ENCODE measurements at places on chromosomes 5 and 9.
A peak's percentile ranks its signal among the peaks of the same experiment; 100 is the strongest.

GRCh38 chr5:34970552-34970951, 41.2 kb downstream of the DNAJC21 start:
- no peak for DNase-seq

DNA sequence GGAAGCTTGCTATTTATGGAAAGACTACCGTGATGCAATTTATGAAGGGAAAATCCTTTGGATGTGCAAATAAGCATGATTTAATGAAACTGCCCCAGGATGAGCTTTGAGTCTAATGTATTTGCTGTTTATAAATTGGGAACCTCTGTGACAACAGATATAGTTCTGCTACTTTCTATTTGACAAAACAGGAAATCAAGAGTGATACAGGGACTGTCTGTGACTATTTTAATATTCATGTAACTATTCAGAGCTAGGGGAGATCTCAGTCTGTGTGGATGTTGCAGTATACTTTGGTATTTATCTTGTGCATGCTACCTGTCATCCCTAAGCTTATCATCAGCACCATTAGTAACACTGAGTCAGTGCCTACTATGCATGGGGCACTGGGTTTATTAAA, 132.1 kb downstream of the PDZD2 start:
- DNase-seq, result no peak

GRCh38 chr5:122404018-122404417, 92.0 kb downstream of the SNCAIP start:
- DNase-seq, result no peak

- no peak for DNase-seq
These were observed 77.1 kb downstream of the GOLPH3 start for GRCh38 chr5:32096891-32097595.

GRCh38 chr5:37090781-37091180, 158.4 kb downstream of the CPLANE1 start:
- DNase-seq, result no peak

DNA sequence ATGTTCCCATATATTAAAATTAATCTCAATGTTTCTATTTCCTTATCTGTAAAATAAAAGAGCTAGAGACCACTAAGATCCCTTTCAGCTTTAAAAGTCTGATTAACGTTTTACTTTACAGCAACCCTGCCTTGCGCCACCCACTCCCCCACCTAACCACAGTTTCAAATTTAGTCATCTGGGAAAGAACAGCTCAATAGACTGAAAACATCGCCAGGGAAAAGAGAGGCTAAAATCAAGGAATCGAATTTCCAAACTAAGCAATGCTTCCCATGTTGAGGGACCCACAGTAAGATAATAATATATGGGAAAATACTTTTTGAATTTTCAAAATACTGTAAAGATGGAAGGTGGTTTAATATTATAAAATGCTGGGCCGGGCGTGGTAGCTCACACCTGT, 6.6 kb downstream of the SAXO1 start:
- no peak for DNase-seq

- no peak for DNase-seq
These were observed 134.9 kb downstream of the GABBR2 start for GRCh38 chr9:98573749-98574278.

DNA sequence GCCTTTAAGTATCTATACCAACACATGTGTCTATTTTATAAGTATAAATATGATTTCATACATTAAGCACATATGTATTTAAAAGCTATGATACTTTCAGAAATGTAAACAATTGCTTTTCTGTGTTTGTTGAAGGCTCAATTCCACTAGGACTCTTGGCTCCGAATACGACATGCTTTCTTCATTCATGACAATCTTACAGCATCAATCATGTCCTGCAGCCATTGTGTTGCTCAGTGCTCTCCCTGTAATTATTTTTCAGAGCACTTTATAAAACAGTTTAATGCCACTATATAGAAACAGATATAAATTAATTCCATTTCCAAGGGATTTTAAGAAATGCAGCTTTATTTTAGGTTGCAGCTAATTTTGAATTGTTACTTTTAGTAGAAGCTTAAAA, 167.3 kb downstream of the TAF11L14 start:
- DNase-seq, result no peak

GRCh38 chr5:16897284-16897704, 38.8 kb downstream of the MYO10 start:
- DNase-seq, result peak; percentile 86

DNA sequence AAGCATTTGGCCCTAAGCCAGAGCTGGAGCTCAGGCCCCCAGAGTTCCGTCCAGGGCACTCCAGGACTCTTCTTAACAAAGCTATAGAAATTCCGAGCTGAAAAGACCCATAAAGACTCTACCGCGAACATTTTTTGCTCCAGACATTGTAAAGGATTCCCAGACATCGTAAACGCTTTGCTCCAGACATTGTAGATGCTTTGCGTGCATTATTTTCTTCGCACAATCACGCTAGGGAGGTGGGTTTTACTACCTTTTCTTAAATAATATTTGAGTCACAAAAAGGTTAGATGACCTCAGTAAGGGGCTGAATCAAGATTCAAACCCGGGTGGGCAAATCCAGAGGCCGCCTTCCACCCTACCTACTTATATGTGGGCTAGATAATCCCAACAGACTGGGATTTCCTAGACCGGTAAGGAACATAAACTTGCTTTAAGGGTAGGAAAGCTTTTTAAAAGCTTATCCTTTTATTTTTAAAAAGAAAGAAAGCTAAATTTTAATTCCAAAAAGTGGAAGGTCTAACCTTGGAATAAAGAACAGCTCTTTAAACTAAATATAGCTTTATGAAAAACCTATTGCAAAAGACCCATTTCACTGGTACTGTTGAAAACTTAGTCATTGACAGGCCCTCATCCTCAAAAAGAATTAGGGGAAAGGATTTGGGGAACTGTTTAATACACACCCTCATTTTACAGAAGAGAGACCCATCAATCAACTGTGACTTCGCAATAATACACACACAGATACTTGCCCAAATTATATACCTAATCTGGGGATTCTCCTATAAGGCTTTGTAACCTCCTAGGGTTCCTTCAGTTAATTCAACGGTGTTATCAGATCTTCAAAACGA, 822 bp upstream of the TNIP1 start:
- no peak for DNase-seq

GRCh38 chr9:38162332-38163211, 93.5 kb upstream of the SHB start:
- no peak for DNase-seq

DNA sequence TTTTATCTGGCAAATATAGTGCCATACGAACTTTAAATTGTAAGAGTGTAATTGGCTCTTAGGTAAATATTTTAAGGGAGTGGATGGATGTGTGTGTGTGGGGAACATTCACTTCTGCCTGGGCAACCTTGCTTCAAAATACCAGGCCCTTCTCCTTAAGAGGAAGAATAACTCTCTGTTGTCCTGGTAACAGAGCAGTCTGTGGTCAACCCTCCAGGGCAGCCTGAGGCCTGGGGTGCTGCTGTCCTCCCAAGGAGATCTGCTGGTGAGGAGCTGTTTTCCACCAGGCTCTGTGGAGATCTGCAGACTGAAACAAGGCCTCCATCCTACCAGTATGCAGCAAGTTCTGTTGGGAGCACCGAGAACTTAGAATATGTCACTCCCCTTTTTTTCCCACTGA, 325.2 kb downstream of the PSAT1 start:
- no peak for DNase-seq

DNA sequence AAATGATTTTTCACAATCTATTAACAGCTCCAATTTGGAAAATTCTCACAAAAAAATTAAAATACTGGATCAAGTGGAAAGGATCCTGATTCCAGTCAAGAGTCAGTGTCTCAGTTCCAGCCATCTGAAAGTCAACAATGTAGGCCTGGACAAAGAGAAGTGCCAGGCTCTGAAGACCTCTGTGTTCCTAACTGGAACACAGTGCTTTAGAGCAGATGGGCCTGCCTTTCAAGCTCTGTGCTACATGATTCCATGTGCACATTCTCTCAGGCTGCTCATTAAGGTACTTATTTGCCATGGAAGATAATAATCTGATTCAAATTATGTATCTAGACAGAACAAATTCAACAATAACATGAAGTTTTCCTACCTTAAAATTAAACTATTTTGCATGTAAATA, 30.2 kb upstream of the ALDH1A1 start:
- no peak for DNase-seq

DNA sequence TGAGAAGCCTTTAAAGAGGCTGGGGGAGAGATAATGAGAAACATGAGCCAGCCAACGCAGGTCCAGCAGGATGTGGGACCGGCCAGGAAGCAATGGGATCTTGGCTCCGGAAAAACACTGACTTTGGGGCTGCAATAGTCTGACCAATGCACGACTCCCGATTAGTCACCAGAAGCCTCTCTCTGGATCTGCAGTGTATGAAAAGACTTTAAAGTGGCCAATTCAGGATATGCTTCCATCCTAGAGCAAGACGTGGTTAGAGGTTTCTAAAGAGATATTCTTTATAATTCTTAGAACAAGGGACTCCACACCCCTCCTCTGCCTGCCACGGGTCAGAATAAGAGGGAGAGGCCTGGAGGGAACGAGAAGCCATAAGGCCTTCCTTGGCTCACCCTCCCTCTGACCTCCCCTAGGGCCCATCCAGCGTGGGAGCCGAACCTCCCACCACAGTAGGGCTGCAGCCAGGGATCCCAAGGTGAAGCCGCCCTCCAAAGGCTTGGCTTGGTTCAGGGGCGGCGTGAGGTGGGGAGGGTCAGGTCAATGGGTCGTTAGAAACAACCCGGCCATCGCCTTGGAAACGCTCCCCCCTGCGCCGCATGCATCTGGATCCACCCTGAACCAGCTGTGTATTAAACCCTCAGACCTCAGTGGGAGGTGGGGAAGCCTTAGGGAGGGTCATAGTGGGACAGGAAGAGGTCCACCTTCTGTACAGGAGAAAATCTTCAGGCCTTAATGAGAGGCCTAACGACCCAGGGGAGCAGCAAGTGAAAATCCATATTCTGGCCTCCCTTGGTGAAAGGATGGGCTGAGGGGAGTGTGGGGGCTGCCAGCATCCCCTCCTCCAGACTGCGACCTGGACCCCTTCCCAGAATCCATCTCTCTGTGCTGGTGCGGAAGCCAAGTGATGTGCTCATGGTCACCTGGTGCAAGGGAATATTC, 11.1 kb downstream of the FGF1 start:
- DNase-seq, result no peak

GRCh38 chr9:122383992-122384461, 13.2 kb downstream of the PTGS1 start:
- peak; percentile 81 for DNase-seq

- peak; percentile 26 for DNase-seq
These were observed 193.4 kb downstream of the CDK5RAP2 start for GRCh38 chr9:120386390-120387131.

GRCh38 chr9:121322037-121322736, 47.9 kb downstream of the STOM start:
- DNase-seq, result peak; percentile 83

- no peak for DNase-seq
These were observed 11.7 kb upstream of the F2R start for GRCh38 chr5:76704131-76704663.

DNA sequence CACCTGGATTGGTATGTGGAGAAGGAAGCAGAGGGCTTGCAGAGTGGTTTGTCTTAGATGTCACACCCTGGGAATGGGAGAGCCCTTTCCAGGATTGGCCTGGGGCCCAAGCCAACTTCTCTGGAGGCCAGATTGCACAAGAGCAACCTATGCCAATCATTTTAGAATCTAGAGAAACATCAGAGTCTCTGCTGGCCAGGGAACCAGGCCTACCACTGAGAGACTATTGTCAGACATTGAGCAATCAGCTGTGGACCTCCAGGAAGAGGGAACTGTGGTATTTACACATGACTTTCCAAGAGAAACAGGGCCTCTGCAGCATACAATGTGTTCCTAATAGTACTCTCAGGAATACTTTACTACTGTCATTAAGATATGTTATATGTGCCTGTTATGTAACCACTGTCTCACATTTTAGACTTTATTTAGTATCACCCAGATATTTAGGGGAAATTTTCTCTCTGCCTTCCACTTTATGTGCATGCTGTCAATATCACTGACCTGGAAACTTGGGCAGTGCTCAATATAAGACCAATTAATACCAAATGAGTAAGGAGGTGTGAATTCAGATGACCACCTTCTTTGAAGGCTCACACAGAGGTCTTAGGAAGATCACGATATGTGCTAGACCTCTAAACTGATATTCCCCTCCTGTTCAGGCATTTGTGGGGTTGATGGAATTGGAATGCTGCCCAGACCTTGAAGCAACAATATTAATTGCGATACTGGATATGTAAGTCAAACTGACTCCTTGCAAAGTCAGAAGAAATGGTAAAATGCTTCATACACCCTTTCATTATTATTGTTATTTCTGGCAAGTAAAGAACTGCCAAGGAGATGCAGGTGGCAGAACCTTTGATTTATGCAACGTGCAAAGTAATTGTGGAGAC, 20.5 kb upstream of the CCL28 start:
- peak; percentile 93 for DNase-seq

DNA sequence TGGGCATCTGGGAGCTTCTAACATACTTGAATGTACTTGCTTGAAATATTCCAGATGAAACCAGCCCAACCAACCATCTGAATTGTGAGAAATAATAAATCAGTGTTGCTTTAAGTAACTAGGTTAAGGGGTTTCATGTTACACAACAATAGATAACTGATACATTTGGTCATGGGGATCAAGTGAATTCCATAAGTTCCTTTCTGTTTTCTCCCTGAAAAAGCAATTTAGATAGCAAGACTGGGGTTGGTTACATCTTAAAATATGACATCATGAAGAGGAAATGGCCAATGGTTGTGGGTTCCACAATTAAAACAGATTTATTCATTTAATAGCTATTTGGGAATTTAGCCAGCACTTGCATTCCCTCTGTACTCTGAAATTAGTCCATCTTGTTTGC, 559.7 kb downstream of the TLR4 start:
- no peak for DNase-seq
